ENCODE measurements at places on chromosomes 4 and X.

DNA sequence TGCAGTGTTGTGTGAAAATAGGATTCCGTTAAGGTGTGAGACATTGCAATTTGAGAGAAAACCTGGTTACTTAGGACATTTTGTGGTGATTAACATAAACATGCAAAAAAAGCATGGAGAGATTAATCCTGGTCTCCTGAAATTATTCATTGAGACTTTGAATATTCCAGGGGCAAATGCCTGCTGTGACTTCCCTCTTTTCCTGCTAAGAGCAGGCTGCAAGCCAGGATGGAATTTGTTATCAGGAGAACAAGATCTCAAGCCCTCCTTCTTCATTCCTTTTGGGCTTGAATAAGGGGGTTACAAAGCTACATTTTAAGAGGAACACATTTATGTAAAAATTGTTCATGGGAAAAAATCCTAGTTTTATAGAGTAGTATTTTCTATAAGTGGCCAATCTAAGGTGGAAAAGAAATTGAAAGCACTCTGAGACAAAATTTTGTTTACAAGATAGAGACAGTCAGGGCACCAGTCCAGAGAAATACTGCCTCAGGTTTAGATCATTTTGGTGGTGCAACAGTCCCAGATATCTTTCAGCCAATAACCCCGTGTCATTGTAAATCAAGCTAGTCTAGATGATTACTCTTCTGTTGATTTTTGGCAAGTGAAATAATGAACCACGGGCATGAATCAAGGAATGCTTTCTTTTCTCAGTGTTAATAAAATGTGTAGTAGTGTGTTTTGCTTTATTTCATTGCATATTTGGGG is 1528.3 kb upstream of the AGA start:
- H3K27me3 ChIP-seq: no peaks in the 10 kb centered on the region
- DNase-seq: no peak
- H3K27ac ChIP-seq: no peak overlapping the region
- no peaks in the 10 kb centered on the region for H3K36me3 ChIP-seq

DNA sequence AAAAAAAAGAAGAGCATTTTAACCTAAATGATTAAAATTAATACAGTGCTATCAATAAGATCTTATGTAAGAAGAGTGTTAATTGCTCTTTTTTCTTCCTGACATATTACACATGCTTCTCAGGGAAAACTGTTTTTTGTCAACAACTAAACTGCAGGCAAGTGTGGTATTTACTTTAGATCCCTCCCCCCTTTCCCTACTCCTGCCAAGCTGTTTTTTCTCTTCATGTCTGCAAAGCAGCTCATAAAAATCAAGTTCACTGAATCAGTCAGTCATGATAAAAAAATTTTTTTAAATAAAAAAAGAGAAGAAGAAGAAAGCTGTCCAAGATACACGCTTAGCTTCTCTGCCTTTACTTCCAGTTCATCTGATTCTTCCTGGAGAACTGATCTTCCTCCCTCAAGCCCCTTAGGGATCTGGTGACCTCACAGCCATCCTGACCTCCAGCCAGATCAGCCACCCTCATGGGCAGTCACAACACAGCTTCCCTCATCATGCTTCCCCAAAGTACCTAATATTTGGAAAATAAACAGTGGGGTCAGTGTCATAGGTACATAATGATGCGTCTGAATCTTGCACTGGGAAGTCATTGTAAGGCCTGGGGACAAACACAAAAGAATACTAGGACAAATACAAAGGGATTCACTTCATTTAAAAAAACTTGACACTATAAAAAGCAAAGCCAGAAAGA is 87.0 kb downstream of the ZNF827 start:
- no peak overlapping the region for H3K4me3 ChIP-seq
- H3K4me1 ChIP-seq: no peaks in the 10 kb centered on the region

DNA sequence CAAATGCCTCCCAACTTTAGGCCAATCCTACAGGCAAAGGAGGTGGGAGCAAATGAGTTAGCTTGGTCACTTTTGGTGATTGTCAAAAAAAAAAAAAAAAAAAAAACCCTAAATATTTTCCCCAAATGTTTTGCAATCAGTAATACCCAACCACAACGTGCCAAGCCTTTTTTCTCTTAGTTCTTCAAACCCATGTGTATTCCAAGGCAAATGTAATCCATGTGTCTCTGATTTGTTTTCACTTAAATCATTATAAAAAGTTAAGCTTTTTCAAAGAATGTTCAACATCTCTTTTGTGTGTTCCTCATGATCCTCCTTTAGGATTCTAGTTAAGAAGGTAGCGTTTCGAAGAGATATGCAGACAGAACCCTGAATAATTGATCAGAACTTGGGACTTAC is 328.4 kb downstream of the PAPSS1 start:
- no peaks in the 10 kb centered on the region for H3K27me3 ChIP-seq
- no peak overlapping the region for H3K27ac ChIP-seq
- no peaks in the 10 kb centered on the region for H3K36me3 ChIP-seq
- H3K4me3 ChIP-seq: no peak overlapping the region
- no peaks in the 10 kb centered on the region for H3K4me1 ChIP-seq

GRCh38 chr4:3114377-3114776 is 39.9 kb downstream of the HTT start:
- H3K27ac ChIP-seq: no peak overlapping the region
- H3K36me3 ChIP-seq: peaks cover 46% of the 10 kb centered on the region
- H3K27me3 ChIP-seq: no peaks in the 10 kb centered on the region

GRCh38 chr4:153297116-153297515 is 47.4 kb upstream of the MND1 start:
- H3K27me3 ChIP-seq: no peaks in the 10 kb centered on the region
- H3K4me3 ChIP-seq: no peak overlapping the region
- H3K36me3 ChIP-seq: no peaks in the 10 kb centered on the region
- no peaks in the 10 kb centered on the region for H3K4me1 ChIP-seq
- H3K27ac ChIP-seq: no peak overlapping the region

DNA sequence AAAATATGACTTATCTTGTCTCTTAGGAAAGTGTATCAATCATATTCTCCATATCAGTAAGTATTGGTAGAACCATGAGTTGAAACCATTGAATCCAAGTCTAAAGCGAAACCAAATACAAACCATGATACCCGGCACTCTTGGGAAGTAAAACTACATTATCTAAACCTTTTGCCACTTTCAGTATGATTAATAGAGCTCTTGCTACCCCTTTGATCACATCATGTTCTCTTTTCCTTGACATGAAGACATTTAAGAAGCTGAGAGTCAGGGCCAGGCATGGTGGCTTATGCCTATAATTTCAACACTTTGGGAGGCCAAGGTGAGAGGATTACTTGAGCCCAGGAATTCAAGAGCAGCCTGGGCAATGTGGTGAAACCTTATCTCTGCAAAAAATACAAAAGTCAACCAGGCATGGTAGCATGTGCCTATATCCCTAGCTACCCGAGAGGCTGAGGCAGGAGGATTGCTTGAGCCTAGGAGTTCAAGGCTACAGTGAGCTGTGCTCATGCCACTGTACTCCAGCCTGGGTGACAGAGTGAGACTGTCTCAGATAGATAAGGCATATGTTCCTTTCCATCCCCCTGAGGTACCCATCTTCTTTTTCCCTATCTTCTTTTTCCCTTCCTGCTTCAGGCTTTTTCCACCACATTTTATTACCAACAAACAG is 45.4 kb downstream of the CEP135 start:
- no peak for DNase-seq
- no peaks in the 10 kb centered on the region for H3K27me3 ChIP-seq
- H3K36me3 ChIP-seq: no peaks in the 10 kb centered on the region
- no peak overlapping the region for H3K4me3 ChIP-seq
- no peaks in the 10 kb centered on the region for H3K4me1 ChIP-seq
- H3K27ac ChIP-seq: no peak overlapping the region

GRCh38 chr4:66943112-66943511 is 602.2 kb downstream of the CENPC start:
- DNase-seq: no peak
- H3K4me1 ChIP-seq: no peaks in the 10 kb centered on the region
- H3K27me3 ChIP-seq: no peaks in the 10 kb centered on the region

GRCh38 chr4:122733787-122734120 is 1.2 kb downstream of the BBS12 start:
- no peaks in the 10 kb centered on the region for H3K27me3 ChIP-seq
- peaks cover 10% of the 10 kb centered on the region for H3K4me1 ChIP-seq
- H3K36me3 ChIP-seq: no peaks in the 10 kb centered on the region
- peak overlapping the region; percentile 89 for H3K27ac ChIP-seq
- no peak for DNase-seq

DNA sequence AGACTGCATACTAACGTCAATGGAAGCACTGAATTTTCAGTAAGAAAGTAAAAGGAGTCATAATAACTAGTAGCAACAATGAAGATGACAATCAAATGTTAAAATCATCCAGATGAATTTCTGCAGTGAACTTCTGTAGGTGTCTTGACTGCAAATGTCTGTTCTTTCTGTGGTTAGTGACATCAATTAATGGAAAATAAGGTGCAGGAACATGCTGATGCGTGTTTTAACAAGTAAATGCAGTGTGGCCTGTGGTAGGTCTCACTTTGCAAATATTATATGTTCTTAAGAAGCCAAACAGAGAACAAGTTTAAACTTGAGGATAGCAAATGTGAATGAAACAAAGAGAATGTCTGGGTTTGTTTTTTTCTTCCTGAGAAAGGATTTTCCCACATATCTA is 2.6 kb upstream of the DTHD1 start:
- no peak overlapping the region for H3K4me3 ChIP-seq
- no peak overlapping the region for H3K27ac ChIP-seq
- DNase-seq: no peak
- H3K27me3 ChIP-seq: no peaks in the 10 kb centered on the region
- H3K4me1 ChIP-seq: no peaks in the 10 kb centered on the region

DNA sequence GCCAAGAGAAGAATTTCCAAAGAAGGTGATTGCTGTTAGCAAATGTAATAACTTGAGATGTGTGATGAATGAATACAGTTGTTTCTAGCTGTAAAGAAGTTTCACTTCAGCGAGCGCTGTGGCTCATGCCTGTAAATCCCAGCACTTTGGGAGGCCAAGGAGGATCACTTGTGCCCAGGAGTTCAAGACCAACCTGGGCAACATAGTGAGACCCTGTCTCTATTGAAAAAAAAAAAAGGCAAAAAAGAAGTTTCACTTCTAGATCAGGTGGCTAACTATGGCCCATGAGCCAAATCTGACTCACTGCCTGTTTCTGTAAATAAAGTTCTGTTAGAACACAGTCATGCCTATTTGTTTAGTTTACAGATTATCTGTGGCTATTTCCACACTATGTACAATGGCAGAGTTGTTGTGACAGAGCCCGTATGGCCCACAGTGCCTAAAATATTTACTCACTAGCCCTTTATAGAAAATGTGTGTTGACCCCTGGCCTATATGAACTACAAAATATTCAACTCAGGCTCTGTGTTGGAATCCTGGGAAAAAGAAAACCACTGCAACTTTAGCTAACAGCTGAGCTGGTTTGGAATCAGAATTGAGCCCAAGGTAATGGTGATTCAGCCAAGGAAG is 54.1 kb upstream of the PRPS1 start:
- no peak for DNase-seq
- H3K27me3 ChIP-seq: no peaks in the 10 kb centered on the region
- H3K4me3 ChIP-seq: no peak overlapping the region

GRCh38 chr4:129747756-129748155 is 651.8 kb downstream of the C4orf33 start:
- no peaks in the 10 kb centered on the region for H3K4me1 ChIP-seq
- no peak overlapping the region for H3K27ac ChIP-seq
- no peaks in the 10 kb centered on the region for H3K27me3 ChIP-seq
- DNase-seq: no peak

GRCh38 chr4:89299153-89299791 is 8.3 kb downstream of the GPRIN3 start:
- no peak overlapping the region for H3K4me3 ChIP-seq
- no peak for DNase-seq
- H3K27me3 ChIP-seq: no peaks in the 10 kb centered on the region
- peak overlapping the region; percentile 87 for H3K27ac ChIP-seq

DNA sequence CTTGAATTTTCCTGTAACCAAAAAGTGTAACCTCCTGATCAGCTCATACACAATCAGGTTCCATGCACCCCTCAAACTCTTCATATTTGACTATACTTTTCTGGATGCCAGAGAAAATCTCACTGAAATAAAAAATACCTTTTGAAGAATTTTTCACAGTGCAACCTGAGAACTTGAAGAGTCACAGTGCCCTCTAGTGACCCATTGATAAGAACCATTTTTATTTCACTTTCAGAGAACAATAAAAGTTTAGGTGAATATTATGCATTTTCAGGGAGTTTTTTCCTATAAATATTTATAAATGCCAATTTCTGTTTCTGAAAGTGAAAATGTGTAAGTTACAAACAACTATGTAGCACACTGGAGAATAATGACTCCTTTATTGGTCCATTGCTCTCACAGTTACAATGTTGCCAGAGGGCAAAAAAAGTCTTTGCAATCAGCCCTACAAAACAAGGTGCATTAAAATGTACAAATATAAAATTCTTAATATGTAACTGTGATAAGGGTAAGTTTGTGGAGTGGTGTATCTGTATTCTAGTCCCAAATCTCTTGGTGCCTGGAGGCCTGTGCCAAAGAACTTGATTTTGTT is 153.6 kb upstream of the INTU start:
- no peaks in the 10 kb centered on the region for H3K36me3 ChIP-seq
- H3K4me3 ChIP-seq: no peak overlapping the region
- no peaks in the 10 kb centered on the region for H3K4me1 ChIP-seq
- no peak overlapping the region for H3K27ac ChIP-seq
- no peaks in the 10 kb centered on the region for H3K27me3 ChIP-seq
- no peak for DNase-seq

DNA sequence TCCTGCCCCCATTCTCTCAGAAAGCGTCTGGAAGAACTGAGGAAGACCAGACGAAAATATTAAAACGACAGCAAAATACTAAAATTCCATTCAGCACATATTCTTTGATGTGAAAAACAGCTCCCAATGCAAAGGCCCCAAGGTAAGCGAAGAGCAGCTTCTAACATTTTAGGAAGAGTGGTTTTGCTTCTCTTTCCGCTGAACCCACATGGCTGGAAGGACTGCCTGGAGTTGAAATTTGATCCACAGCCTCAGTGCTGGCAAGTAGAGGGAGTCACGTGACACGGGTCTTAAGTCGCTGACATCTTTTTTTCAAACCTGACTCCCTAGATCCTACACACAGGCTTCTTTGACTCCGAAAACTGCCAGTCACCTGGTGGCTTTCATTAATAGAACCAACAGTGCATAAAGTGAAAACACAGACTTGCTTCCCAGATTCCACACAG is at the start of gene FAM13A:
TSS of gene FAM13A (minus strand) at position 233 of the 446 bp plus-strand sequence. CDS start at position 12, 221 bp downstream.
- no peak for DNase-seq
- H3K4me1 ChIP-seq: peaks cover 18% of the 10 kb centered on the region
- no peaks in the 10 kb centered on the region for H3K27me3 ChIP-seq
- peak within 1 kb of the TSS; percentile 52 for H3K27ac ChIP-seq
- peak within 1 kb of the TSS; percentile 26 for H3K4me3 ChIP-seq

GRCh38 chrX:32745323-32745722 is 466.0 kb downstream of the DMD start:
- no peaks in the 10 kb centered on the region for H3K27me3 ChIP-seq
- no peaks in the 10 kb centered on the region for H3K36me3 ChIP-seq
- H3K4me3 ChIP-seq: no peak overlapping the region
- no peak overlapping the region for H3K27ac ChIP-seq
